Activated CD8-positive, alpha-beta memory T cell treated with anti-CD3 and anti-CD28 coated beads for 1 hour (primary cell): ENCODE measurements at places on chromosomes 4 and X.

DNA sequence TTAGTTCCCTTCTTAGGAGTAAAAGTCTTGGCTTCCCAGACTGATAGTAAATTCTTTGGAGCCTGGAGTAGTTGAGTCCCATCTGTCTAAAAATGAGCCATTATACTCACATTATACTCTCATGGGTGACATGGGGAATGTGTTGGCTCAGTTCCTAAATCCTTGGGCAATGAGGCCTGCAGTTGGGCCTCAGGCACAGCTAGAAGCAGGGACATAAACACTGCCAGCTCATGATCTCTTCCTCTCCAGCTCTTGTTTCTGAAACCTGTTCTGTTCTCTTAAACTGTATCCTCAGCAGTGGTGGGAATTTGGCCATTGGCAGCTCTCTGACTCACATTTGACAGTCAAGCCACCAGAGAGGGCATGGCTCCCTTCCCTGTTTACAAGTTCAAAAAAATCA lies 212.5 kb downstream of the SPATA18 start:
- DNase-seq: no peak

DNA sequence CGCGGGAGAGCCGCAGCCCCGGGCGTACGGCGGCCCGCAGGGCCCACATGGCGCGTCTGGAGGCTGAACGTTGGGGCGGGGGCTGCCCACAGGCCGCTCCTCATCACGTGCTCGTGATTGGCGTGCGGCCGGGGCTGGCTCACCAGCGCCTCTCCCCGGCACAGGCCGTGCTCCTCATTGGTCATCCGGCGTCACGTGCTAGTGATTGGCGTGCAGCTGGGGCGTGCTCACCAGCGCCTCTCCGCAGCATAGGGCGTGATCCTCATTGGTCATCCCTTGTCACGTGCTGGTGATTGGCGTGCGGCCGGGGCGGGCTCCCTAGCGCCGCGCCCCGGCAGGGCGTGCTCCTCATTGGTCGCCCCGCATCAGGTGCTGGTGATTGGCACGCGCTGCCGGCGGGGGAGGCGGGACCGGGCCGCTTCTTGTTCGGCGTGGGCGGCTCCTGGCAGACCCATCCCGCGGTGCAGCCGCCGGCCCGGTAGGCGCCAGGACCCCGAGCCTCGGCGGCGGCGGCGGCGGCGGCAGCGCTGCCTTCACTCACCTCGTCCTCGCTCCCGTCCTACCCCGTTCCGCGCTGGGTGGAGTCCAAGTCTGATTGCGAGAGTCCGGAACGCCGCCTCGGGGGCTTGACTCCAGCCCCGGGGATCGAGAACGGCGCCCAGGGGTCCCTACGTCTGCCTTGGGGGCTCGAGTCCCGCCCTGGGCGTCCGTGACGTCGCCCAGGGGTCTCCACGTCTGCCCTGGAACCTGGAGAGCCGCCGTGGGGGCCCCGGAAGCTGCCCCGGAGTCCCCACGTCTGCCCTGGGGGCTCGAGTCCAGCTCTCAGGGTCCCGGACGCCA lies at the start of gene GTPBP6:
TSS of gene GTPBP6 (minus strand) at position 58 of the 840 bp plus-strand sequence. CDS start at position 49, 9 bp downstream.
- DNase-seq: peak; percentile 98

DNA sequence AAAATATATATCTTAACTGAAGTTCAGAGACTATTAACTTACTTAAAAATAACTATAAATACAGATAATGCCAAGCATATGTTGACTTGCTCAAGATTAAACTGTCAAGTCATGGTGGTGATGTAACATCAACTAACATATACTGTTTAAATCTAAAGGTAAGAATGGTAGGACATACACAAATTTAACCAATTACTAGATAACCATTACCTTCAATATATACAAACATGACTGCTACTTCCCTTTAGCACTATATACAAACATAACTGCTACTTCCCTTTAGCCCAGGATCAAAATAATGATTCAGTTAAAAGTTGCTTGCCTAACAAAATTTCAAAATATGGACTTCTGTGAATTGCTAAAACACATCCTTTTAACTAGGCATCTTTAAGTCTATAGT lies 14.9 kb downstream of the HNRNPD start:
- DNase-seq: no peak

- no peak for DNase-seq
These were observed 12.1 kb downstream of the CXCL8 start for GRCh38 chr4:73752424-73752823.

- DNase-seq: no peak
These were observed 265.4 kb downstream of the GASK1B start for GRCh38 chr4:157907226-157907946.

GRCh38 chrX:17496407-17496806 lies 121.4 kb downstream of the NHS start:
- no peak for DNase-seq

DNA sequence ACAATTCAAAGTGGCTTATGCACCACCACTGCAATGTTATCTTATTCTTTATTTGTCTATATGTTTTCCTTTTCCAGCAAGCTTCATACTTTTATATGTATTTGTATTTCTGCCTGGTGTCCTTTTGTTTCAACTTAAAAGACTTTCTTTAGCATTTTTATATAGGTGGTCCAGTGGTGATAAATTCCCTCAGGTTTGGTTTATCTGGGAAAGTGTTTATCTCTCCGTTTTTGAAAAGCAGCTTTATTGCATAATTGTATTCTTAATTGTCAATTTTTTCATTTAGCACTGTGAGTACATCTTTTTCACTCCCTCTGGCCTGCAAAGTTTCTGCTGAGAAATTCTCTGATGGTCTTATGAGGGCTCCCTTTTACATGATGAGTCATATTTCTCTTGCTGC lies 479.0 kb upstream of the GRID2 start:
- DNase-seq: no peak

- DNase-seq: no peak
These were observed 168.9 kb upstream of the EDNRA start for GRCh38 chr4:147311956-147312355.

- no peak for DNase-seq
These were observed 9.1 kb upstream of the MAN2B2 start for GRCh38 chr4:6565691-6566390.
